ENCODE measurements at places on chromosomes 2 and 18. TPM values are rescaled to one million over a fixed set of nuclear protein-coding genes. Genes with fewer than 3 reads are reported as not detected.

Gene NEURL3
- not detected for total RNA-seq

Gene POTEF
- not detected for total RNA-seq

Gene NPHP1
- total RNA-seq: not detected

Gene TFPI
- not detected for total RNA-seq

Gene GLI2
- 0.88 TPM for total RNA-seq

Gene CNTNAP5
- not detected for total RNA-seq

Gene PDE1A
- total RNA-seq: not detected

Gene CTIF
- 2.0 TPM for total RNA-seq

Gene EDAR
- 0.63 TPM for total RNA-seq

Gene CAPN14
- total RNA-seq: not detected

Gene IL18RAP
- total RNA-seq: 4.7 TPM

Gene TMEM247
- total RNA-seq: not detected

Gene C2orf81
- 3.3 TPM for total RNA-seq

Gene IL1R2
- not detected for total RNA-seq

Gene BIN1
- 157 TPM for total RNA-seq

Gene DSG1
- not detected for total RNA-seq

Gene C2orf66
- total RNA-seq: 0.28 TPM

Gene LYG2
- not detected for total RNA-seq

Gene DNAJC5G
- total RNA-seq: not detected

Gene BCL2
- 145 TPM for total RNA-seq

Gene RIT2
- total RNA-seq: not detected

Gene PLGLB1
- total RNA-seq: 5.0 TPM

Gene IL36A
- not detected for total RNA-seq

Gene CYS1
- 0.28 TPM for total RNA-seq

Gene CGREF1
- 1.5 TPM for total RNA-seq

Gene ANKRD23
- 16.5 TPM for total RNA-seq

Gene IL37
- total RNA-seq: not detected

Gene TNFAIP6
- total RNA-seq: not detected

Gene NEUROD1
- total RNA-seq: not detected

Gene GAL3ST2
- total RNA-seq: not detected

All from activated naive CD4-positive, alpha-beta T cell treated with anti-CD3 and anti-CD28 coated beads, Interleukin-2, amount 10 ng/mL, durations not matched to agents 5 hours and 36 hours (primary cell).